ENCODE measurements at places on chromosomes 1 and 21.

- DNase-seq, result no peak
These were observed 486 bp downstream of the SLC27A3 start for GRCh38 chr1:153775458-153776327.

- DNase-seq, result no peak
These were observed 45.7 kb downstream of the ATP2B4 start for GRCh38 chr1:203672346-203672745.

- no peak for DNase-seq
These were observed 3.2 kb downstream of the SH3D21 start for GRCh38 chr1:36309397-36309796.

DNA sequence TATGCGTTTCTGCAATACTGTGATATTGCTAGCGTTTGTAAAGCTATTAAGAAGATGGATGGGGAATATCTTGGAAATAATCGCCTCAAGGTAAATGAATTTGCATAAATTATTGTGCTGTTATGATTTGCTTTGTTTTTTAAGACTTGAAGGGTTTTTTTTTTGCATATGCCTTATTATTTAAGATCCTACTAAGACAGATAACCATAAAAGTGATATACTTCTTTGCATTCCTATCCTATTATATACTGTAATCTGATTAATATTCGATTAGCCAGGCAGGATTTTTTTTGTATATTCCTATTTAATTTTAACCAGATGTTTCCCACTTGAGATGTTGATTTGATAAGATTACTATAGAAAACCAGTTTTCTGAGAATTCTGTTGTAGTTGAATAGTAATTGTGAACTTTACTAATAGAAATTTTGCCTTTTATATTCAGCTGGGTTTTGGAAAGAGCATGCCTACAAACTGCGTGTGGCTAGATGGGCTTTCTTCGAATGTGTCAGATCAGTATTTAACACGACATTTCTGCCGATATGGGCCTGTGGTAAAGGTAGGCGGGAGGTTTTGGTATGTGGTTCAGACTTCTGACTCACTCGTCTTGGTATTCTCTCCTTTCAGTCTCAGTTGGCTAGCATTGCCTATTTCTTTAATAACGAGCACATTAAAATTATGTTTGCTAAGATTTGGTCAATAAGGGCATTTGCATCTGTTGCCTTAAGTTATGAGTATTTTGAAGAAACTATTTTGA, 56.8 kb downstream of the ZBTB17 start:
- peak; percentile 83 for DNase-seq

DNA sequence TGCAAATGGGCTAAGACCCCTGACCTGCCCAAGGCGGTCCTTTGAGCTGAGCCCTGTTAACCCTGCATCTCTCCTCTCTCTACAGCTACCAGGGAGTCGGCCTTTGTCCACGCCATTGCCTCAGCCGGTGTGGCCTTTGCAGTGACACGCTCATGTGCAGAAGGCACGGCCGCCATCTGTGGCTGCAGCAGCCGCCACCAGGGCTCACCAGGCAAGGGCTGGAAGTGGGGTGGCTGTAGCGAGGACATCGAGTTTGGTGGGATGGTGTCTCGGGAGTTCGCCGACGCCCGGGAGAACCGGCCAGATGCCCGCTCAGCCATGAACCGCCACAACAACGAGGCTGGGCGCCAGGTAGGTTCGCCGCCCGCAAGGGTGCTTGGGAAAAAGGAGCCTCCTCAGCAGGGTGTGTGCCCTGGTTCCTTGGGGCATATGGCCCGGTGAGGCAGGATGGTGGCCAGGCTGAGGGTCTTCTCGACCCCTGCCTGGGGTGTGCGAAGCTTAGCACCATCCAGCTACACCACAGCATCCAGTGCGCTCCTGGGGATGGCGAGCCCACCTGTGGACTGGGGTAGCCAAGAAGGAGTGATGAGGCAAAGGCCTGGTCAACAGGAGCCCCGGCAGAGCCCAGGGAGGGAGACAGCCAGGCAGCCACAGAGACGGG, 31.8 kb upstream of the ARF1 start:
- no peak for DNase-seq

GRCh38 chr1:225476100-225476511, 48.3 kb upstream of the LBR start:
- no peak for DNase-seq

DNA sequence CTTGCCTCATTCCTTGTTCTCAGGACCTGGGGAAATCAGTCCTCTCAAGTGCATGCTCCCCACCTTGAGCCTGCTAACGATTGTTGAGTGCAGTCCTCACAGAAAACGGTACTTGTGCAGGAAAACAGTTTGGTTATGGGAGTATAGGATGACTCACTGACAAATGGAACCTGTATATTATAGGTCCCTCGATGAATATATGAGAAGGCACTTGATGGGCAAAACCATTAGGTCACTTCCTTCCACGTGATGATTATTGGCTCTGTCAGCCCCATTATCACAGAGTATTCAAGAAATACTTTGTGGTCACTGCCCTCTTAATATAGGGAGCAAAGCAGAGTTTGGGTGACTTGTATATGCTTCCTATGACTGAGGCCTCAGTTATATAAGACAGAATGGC, 6.2 kb downstream of the CCDC17 start:
- DNase-seq, result no peak

- DNase-seq, result peak; percentile 56
These were observed 2.2 kb upstream of the TESK2 start for GRCh38 chr1:45493116-45493697.

DNA sequence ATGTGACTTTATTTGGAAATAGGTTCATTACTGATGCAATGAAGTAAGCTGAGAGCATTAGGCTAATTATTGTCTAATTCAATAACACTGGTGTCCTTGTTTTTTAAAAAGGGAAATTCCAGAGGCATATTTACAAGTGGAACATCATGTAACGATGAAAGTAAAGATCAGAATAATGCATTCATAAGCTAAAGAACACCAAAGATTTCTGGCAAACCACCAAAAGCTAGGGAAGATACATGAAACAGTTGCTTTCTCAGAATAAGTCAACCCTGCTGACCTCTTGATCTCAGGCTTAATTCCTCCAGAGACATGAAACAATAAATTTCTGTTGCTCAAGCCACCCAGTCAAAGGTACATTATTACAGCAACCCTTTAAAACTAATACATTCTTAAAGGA, 20.3 kb upstream of the IFI16 start:
- no peak for DNase-seq
